ENCODE measurements at places on chromosomes 7 and 10. TPM values are rescaled to one million over a fixed set of nuclear protein-coding genes. Genes with fewer than 3 reads are reported as not detected.

Gene PPP1R3A
- not detected for total RNA-seq

GRCh38 chr7:32774541-32774951 lies 117.0 kb downstream of the KBTBD2 start:
- H3K36me3 ChIP-seq: no peaks in the 10 kb centered on the region
- H3K27me3 ChIP-seq: no peaks in the 10 kb centered on the region

DNA sequence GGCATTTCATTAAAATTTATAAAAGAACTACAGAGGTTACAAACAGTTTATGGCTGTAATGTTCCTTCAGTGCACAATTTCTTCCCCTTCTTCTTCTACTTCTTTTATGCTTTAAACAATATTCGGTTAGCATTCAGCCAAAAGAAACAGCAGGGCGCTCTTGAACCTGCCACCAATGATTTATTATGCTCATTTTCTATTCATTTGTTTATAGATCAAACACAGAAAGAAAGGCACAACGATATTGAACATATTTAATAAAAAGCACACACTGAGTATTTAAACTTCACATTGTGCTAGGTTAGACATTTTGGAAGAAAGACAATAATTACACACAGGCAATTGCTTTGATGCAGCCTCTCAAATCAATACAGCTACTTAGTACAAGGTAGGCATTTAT lies 1025.8 kb upstream of the LRRN3 start:
- no peak for DNase-seq
- no peaks in the 10 kb centered on the region for H3K36me3 ChIP-seq
- no peak overlapping the region for H3K4me3 ChIP-seq
- no peak overlapping the region for H3K27ac ChIP-seq
- H3K27me3 ChIP-seq: no peaks in the 10 kb centered on the region

GRCh38 chr7:39313974-39314373 lies 252.2 kb upstream of the YAE1 start:
- H3K27ac ChIP-seq: no peak overlapping the region
- H3K36me3 ChIP-seq: no peaks in the 10 kb centered on the region
- no peaks in the 10 kb centered on the region for H3K27me3 ChIP-seq
- DNase-seq: no peak

DNA sequence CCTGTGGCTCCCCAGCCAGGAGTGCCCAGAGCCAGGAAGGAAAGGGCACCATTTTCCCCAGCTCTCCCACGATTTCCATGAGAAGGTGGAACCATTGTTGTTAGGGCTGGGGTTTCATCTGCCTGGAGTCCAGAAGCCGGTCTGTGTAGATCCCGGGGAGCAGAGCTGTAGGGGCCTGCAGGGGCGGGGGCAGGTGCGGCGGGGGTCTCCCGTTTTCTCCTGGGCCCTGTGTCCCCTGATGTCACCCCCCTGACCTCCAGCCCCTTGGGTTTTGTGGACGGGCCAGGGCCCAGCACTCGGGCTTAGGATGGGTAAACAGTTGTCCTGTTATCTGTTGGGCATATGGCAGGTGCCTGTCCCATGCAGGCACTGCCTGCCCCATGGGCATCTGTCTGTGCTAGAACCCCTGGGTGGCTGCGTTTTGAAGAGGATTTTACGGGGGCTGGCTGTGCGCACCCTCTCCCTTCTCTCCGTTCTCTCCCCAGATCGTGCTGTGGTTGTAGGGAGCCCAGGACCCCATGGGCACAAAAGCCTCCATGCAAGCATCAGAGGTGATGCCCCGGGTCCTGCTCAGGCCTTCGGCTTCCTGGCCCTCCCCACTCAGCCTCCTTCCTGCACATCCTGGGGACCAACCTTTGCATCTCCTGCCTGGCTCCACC lies 158.8 kb downstream of the WDR37 start:
- no peaks in the 10 kb centered on the region for H3K4me1 ChIP-seq
- H3K27ac ChIP-seq: no peak overlapping the region
- no peak for DNase-seq
- no peaks in the 10 kb centered on the region for H3K27me3 ChIP-seq
- H3K36me3 ChIP-seq: no peaks in the 10 kb centered on the region
- no peak overlapping the region for H3K4me3 ChIP-seq

Data from transverse colon (tissue), 4 donors.